ENCODE measurements at places on chromosomes 5 and 9. TPM values are rescaled to one million over a fixed set of nuclear protein-coding genes. Genes with fewer than 3 reads are reported as not detected.

UGT3A1 gene
- 1.6 TPM for polyA plus RNA-seq

DNA sequence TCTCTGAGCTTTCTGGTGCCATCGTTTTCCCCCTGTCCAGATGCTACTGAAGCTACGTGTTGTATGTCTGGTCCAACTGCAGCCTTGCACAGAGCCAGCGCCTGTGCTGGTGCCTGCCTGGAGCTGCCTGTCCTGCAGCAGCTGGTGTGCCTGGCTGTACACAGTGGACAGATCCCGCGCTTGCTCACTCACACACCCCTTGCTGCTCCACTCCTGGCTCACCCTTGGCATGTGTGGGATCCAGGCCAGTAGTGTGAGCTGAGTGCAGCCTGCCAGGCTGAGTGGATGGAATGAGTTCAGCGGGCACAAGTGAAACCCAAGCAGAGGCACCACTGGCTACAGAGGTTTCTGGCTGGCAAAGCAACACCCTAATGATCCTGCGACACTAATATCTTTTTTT, 40.4 kb downstream of the FER start:
- DNase-seq = no peak

PFN3 gene
- 3.1 TPM for polyA plus RNA-seq

GRCh38 chr5:141681295-141681694, 735 bp downstream of the ARAP3 start:
- DNase-seq = no peak

GRCh38 chr5:91072881-91073280, 310.2 kb downstream of the ARRDC3 start:
- no peak for DNase-seq

- no peak for DNase-seq
Measured at GRCh38 chr5:151233616-151234085, 9.8 kb upstream of the CCDC69 start.

GHR gene
- 0.09 TPM for polyA plus RNA-seq

TGFBI gene
- 9.4 TPM for polyA plus RNA-seq

GRCh38 chr5:152331006-152331405, 74.1 kb downstream of the NMUR2 start:
- DNase-seq = no peak

DNA sequence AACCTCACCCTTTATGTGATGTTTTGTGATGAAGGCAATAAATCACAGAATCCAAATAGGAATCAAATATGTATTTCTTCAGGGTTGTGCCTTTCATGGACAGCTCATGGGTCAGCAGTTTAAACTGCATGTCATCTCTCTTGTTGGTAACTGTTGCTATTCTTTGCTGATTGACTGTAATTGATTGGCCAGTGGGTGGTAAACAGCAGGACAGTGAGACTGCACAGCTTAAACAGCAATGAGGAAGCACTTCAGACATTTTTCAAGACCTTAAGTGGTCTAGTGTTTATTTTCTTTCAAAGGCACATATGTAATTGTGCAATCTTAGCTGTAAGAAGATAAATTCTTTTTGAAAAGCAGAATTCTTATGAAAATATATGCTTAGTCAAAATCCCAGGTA, 260.5 kb downstream of the COX7C start:
- DNase-seq = no peak

GRCh38 chr9:74526215-74526614, 29.1 kb downstream of the RORB start:
- peak; percentile 24 for DNase-seq

DNA sequence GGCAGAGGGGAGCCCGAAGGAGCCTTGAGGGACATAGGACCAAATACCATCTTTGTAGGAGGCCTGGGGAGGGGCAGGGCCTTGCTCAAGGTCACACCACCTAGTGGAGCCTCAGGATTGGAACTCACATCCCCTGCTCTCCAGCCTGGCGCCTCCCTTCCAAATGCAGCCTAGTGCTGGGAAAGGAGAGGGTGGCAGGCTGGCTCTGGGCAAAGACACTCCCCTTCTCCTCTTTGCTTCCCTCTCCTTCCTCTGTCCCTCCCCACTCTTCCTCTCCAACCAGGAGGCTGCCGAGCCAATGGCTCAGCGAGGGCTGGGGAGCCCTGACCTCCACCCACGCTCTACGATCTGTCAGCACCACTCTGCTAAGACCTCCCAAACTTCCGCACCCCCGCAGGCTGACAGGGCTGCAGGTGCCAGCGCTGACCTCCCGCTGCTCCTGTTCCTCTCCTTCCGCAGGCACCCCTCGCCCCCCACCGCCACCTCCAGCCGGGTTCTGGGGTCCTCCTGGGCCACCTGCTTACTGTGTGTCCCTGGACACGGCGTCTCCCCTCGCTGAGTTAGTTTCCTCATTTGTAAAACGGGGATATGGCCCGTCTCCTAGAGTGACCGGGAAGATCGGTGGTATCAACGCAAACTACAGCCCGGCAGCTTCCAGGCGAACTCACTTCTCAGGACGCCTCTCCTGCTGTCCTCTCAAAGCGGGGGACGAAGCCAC, 52.9 kb downstream of the C9orf50 start:
- DNase-seq = peak; percentile 66

- no peak for DNase-seq
Measured at GRCh38 chr9:115071176-115071575, 46.8 kb downstream of the TNC start.

PRRX2 gene
- polyA plus RNA-seq = 5.8 TPM

LRRC14B gene
- not detected for polyA plus RNA-seq

CCNO gene
- polyA plus RNA-seq = 0.21 TPM

GRCh38 chr9:27384262-27385014, 87.5 kb upstream of the EQTN start:
- no peak for DNase-seq

DNA sequence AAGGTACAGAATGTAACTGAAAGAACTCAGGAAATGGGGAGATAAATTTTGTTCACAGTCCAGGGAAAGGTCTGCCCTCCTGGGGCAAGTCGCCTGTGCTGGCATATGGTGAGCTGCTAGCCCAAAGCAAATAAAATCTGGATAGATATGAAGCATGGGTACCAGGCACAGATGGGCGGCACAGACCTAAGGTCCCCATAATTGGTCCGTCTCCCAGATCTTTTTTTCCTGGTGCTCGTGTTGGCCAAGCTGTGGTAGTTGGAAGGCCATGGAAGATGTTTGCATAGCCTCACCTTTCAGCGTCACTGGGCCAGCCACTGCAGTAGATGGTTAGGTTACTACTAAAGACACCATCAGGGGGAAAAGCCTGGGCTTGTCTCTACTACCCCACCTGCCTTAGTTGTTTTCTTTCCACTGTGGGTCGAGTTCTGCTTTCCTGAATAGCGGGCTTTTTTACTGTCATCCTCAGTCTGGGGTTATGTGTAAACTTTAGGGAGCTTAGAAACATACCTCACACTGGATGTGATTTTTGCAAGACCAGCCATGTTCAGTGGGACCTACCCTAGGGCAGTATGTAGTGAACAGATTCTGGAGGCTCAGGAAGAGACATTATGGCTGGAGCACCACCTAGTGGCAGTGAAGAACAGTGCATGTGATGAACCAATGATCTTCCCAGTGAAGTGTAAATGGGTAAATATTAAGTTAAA, 24.2 kb upstream of the GLRX start:
- DNase-seq = peak; percentile 81

GRCh38 chr5:11514705-11515432, 389.4 kb downstream of the CTNND2 start:
- no peak for DNase-seq

C1QTNF3 gene
- polyA plus RNA-seq = 0.97 TPM

DNA sequence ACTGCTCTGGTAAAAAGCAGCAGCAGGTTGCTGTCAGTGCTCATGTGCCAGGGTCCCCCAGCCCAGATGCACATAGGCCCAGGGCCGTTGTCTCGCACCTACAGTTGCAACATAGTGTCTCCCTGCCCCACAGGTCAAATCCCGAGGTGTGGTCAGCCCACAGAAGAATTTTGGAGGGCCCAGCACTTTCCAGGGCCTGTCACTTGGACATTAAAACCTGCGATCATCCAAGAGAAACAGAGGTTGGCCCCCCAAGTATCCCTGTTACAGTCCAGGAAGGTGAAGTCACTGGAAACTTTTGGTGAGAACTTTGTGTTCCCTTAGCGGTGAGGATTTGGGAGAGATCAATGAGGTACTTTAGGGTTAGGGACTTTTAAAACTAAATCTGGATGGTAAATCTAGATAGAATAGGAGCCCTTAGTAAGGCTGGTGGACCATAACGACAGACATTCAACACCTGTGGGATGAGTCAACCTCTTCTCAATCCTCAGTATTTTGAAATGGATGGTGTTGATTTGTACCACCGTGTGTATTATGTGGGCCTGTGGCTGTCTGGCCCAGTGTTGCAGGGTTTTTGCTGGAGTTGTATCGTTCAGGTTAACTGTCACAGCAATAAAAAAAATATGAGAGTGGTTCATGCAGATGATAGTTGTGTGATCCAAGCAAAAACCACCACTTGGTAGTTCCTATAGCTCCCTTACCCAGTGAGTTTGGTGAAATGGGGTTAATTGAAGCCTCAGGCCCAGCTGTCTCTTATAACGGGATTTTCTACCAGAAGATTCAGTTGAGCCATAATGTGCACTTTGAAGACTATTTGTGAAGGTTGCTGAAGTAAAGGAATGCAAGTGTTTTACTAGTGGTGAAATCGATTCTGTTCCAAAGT, 19.2 kb downstream of the OR2S2 start:
- DNase-seq = no peak

DNA sequence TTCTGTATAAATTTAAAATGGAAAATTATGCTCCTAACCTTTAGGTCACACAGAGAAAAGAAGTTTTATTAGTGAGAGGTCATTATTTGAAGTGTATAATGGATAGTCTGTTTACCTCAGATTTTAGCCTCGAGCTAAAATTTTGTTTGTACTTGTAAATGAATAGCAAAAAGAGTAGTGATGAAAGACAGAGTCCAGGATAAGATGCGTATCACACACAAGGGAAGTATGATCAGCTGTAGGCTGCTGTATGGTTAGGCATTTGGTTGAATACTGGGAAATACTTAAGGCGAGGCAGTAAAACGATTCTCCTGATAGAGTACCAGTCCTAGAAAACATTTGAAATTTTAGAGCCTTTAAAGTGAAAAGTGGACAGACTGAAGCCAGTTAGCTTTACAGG, 92.7 kb downstream of the FBXL7 start:
- DNase-seq = no peak

FCN2 gene
- polyA plus RNA-seq = not detected
